ENCODE measurements at places on chromosomes 6 and 20.

DNA sequence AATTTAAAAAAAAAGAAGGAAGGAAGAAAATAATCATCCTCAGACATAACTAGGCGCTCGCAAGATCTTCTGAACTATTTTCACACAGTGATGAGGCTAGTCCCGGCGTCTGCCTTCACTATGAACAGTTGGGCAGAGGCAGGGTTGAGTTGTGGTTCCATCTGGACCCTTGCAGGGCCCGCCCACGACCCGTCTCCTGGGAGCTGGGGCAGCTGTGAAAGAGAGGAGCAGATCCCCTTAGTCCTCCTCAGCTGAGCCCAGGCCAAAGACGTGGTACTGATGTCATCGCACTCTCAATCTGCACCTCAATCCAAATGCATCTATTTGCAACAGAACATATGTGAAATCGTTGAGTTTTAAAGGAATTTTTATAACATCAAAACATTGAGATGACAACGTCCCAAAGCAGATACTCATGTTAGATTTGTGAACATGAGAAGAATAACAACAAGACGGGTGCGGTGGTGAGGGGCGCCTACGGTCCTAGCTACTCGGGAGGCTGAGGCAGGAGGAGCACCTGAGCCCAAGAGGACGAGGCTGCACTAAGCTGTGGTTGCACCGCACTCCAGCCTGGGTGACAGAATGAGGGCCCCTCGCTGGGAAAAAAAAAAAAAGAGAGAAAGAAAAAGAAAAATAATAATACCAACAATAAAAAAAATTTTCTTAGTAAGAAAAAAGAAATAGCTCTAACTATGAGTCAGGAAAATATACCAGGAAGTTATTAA, 15.3 kb downstream of the TCFL5 start:
- no peak for DNase-seq

DNA sequence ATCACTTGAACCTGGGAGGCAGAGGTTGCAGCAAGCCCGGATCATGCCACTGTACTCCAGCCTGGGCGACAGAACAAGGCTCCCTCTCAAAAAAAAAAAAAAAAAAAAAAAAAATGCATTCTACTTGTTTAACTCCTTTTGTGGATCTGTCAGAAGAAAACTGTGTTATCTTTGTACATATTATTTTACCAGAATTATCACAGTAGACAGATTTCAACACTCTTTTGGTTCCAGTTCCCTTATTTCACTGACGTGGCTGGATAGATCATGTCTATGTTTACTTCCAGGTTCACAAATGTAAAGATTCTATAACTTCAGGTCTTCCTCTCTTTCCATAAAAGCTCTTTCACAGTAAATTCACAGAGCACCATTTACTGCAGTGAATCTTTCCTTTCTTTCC, 18.4 kb downstream of the NUDT3 start:
- no peak for DNase-seq

GRCh38 chr6:56594699-56595098, 48.0 kb downstream of the DST start:
- no peak for DNase-seq

- DNase-seq, result no peak
These were observed 18.3 kb downstream of the CPNE5 start for GRCh38 chr6:36820700-36821580.

DNA sequence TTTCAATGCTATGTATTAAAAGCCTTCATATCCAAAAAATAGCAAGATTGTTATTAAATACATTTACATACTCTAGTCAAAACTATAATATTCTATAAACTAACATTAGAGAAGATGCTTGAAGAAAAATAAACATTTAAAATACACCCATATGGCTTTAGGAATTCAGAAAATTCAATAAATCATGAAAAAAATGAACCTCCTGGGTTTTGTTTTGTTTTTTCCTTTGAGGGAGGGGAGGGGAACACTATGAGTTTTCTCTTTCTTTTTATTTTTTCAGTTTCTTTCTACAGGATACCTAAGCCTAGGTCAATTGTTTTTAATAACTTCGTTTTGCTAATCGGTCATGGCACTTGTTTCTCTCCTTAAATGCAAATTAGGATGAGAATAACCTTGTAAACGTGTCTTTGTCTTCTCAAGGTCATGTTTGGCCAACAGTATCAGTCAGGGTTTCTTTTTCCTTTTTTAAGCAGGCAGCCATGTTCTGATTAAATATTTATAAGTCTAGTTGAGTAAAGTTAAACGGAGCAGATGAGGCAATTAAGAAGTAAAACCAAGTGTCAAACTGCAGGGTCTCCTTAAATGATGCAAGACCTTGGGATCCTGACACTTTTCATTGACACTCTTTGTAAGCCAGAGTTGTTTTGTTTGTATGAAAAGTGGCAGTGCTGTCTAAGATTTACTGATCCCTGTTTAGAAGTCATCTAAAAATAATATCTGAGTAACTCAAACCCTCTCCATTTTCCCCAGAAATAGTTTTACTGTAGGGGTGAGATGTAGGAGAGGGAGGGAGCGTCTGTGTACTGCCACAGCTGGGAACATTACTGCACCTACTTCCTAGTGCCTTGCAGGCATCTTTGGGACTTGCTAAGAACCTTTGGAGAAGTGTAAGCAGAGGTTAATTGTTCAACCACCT, 392.3 kb downstream of the PLCB1 start:
- DNase-seq, result no peak
